ENCODE measurements at places on chromosomes 11 and 22.

- no peak for DNase-seq
These were observed 36.9 kb downstream of the MOB2 start for GRCh38 chr11:1449490-1450243.

GRCh38 chr11:77147668-77148321, 19.7 kb downstream of the MYO7A start:
- no peak for DNase-seq

DNA sequence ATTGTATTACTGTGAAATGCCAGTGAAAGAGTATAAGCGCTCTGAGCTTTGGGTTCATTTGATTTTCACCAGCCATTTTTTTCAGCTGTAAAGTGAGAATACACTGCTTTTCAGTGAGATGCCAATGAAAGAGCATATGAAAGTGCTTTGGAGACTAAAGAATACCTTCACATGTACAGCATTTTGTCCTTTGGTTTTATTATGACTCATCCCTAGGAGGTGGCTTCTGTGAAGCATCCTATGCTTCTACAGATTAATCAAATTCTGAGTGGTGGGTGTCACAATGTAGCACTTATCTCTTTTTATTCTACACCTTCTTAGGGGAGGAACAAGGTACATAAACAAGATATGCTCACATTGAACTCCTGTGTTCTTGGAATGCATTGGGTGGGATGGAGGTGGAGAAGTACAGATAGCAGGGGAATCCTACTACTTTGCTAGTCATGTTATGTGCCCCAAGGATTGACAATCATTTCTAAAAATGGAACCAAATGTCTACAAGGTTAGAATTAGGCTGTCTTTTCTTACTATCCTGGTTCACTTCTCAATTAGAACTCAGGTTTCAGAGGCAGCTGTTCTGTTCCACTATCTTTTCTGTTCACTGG, 18.7 kb downstream of the TRIM44 start:
- DNase-seq, result no peak

DNA sequence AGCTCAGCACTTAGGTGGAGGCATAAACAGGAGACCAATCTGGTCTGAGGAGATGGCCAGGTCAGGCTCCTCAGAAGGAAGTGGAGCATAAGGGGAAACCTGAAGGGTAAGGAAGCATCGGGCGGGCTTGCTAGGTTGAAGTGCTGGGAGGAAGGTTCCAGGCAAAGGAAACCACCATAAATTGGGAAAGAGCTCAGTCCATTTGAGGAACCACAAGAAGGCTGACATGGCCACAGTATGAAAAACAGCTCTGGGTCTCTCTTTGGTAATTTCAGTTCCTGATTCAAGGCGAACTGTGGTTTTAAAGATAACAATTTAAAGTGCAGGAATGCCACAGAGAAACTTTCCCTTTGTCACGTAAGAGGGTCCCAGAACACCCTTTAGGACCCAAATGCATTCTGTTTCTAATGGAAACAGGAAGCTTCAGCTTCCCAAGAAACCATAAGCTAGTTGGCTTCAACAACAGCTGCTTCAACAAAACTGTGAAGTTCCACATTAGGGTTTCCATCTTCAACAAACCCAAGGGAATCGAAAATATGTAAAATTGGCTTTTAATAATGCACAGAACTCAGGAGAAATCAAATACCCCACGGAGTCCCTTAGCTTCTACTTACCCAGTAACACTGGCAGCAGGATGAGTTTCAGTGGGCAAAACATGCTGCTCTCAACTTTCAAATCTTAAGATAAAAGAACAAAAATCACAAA, 10.4 kb downstream of the JAML start:
- DNase-seq, result no peak

GRCh38 chr22:41491374-41492100, 22.6 kb downstream of the ACO2 start:
- DNase-seq, result no peak

- no peak for DNase-seq
These were observed 9.7 kb downstream of the FXYD2 start for GRCh38 chr11:117814766-117815261.

DNA sequence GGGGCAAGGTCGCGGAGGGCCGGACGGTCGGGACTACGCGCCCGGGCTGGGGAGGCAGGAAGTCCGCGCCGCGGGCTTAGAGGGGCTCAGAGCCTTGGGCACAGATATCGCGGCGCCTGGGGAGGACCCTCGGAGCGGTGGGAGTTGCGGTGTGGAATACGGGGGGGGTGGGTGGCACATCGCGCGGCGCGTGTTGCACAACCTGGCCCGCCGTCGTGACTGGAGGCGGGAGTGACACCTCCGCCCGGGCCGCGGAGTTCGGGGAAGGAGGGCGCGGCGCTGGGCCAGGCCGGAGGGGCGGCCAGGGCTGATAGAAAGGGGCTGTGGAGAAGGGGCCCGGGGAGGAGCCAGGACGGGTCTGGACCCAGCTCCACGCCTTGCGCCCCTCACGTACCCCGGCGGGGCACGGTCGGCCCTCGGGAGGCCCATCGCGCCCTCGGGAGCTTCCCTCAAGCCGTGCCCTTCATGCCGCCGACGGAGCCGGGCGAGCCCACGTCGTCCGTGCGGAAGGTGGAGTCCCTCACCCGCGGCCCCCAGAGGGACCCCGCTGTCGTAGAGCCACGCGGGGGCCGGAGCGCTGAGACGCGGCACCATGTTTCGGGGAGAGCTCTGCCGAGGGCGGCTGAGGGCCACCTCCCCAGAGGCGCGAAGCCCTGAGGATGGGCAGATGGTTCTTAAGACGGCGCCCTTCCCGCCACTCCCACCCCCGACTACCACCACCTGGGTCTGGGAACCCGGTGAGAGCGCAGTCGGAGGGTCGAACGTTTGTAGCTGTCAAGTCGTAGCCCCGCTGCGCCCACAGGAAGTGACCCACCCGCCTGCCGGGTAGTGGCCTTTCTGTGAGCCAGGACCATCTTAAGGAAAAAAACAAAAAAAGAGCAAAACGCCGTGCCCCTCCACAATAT, 729 bp downstream of the IL17RA start:
- no peak for DNase-seq

- no peak for DNase-seq
These were observed 17.2 kb downstream of the KIAA1671 start for GRCh38 chr22:24969560-24970301.

GRCh38 chr11:877565-877964, 33.0 kb downstream of the CHID1 start:
- no peak for DNase-seq

GRCh38 chr22:38124236-38124974, 13.9 kb upstream of the BAIAP2L2 start:
- no peak for DNase-seq

DNA sequence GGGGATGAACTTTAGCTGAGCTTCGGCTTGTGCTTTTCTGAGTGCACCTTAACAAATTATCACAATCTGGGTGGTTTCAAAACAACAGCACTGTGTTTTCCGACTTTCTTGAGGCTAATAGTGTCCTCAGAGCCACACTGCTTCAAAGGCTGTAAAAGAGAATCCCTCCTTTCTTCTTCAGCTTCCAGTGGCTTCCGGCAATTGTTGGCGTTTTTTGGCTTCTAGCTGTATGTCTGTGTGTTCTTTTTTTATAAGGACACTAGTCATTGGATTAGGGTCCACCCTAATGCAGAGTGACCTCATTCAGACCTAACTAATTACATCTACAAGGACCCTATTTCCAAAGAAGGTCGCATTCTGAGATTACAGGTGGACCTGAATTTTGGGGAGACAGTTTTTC, 30.6 kb downstream of the KIAA1671 start:
- DNase-seq, result no peak

DNA sequence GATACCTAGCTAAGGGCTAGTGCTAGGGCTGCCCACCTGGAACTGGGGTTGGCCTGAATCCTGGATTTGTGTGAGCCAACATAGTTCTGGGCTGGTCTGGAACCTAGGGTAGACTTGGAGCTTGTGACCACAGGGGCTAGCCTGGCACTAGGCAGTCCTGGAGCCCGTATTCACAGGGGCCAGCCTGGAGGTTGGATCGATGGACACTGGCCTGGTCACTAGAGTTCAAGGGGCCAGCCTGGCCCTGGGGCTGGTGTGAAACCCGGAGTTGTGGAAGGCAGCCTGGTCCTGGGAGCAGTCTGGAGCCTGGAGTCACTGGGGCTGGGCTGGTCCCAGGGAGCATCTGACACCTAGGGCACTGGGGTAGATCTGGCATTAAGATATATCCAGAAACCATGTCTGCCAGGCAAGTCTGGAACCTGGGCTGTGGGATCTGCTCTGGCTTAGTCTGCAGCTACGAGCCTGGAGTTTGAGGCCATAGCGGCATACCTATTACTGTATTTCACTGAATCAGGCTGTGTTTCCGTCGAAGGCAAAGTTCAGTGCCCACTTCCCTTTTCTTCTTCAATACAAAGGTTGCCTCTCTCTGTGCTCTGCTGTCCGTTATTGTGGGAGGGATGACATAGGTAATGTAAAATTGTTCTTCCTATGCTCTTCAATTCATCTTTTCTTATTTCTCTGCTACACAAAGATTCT, 9.1 kb upstream of the GLYATL1B start:
- DNase-seq, result no peak

DNA sequence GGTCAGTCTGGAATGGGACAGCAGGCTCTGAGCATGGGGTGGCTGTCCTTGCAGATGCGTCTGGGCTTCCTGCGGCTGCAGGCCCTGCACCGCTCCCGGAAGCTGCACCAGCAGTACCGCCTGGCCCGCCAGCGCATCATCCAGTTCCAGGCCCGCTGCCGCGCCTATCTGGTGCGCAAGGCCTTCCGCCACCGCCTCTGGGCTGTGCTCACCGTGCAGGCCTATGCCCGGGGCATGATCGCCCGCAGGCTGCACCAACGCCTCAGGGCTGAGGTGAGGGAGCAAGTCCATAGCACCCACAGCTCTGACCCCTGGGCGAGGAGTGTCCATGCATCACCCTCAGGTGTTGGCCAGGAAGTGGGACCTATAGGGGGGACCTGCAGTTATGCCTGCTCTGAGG, 51.6 kb downstream of the MYO7A start:
- no peak for DNase-seq

GRCh38 chr22:41448189-41448808, 1.7 kb upstream of the TOB2 start:
- DNase-seq, result peak; percentile 90

DNA sequence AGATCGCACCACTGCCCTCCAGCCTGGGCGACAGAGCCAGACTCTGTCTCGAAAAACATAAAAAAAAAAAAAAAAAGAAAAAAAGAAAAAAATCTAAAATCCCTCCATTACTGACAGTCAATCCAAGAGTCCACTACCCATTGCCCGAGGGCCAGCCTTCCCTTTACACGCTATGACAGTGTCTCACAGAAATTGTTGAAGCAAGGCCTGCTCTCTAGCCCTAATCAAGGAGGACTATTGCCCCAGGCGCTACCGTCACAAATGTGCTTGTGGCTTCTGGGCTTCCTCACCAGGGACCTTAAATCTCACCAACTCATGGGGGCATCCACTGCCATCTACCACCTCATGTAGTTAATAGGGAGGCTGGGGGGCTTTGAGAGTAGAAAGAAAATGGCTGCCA, 49.9 kb downstream of the UBASH3B start:
- DNase-seq, result no peak

DNA sequence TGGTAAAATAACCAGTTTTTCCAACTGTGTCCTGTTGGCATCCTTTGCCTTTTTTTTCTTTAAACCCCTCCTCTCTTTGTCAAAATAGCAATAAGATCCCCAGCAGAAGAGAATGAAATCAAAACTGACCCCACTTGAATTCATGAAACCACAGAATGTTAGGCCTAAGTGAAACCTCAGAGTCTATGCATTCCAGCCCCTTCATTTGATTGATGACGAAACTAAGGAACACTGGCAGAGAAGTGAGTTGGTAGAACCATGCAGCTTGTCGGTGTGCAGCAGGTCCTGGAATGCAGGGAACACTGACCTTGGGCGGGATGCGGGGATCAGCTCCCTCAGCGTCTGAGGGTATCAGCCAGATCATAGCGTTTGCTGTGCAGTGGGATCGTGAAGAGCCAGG, 57.5 kb downstream of the GRK3 start:
- no peak for DNase-seq

- DNase-seq, result no peak
These were observed 971 bp downstream of the TUBGCP6 start for GRCh38 chr22:50243685-50244419.

- no peak for DNase-seq
These were observed 27.7 kb upstream of the RAB1B start for GRCh38 chr11:66240781-66241136.

DNA sequence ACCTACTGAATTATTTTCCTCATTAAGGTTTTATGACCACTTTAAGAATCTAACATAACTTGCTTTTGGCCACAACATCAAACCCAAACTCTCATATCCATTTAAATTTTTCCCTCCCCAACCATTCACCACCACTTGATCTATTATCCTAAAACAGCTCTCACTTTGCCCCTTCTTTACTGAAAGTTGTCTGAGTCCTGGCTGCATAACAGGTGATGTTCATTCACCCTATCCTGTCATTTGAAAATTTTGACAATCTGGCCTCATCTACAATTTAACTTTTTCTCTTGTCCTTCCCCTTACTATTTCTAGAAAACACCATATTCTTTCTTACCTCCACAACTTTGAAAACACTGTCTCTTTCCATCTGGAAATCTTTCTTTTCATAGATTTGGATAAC, 89.3 kb downstream of the BDNF start:
- DNase-seq, result no peak

- DNase-seq, result no peak
These were observed 31.8 kb downstream of the CAPN1 start for GRCh38 chr11:65213322-65214211.

- no peak for DNase-seq
These were observed 94.9 kb downstream of the C11orf91 start for GRCh38 chr11:33605703-33606102.

- no peak for DNase-seq
These were observed 35.9 kb downstream of the CTSC start for GRCh38 chr11:88301488-88302140.

DNA sequence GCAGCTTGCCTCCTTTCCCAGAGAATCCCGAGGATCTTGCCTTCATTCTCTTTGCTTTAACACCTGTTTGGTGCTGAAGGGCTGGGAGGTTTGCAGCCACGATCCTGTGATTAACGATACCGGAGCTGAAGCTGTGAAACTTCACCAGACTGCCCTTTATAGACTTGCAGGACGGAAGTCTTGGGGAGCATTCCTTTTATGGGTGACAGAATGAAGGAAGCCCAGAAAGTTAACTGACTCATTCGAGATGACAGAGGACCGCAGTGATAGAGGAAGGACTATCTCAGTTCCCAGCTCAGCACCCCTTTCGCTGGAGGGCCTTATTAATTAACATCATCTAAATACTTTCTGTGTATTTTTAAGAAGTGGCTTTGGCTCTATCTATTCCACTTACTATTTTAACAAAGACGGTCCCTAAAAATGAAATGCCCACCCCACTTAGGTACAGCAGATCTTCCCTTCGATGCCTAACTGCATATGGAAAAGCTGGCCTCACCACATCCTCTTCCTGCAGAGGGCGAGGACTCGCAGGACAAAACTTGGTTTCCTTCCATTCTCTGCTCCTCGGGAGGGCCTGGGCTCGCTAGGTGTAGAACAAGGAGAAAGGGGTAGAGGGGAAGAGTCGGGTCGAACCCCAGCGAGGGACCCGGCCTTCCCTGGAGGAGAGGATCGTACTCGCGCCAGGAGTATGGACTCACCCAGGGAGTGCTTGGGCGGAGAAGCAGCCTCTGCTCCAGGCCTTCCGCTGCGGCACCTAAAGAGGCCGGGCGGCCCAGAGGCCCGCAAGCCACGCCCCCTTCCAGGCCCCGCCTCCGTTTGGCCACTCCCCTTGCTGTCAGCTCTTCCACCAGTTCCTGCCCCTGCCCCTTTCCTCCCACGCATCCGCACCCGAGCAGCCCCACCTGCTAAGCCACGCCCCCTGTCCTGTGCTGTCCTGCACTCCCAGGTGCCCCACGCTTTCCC, 30.7 kb upstream of the USP47 start:
- no peak for DNase-seq

Measured in NCI-H2081 treated with DMSO at 0.1 percent for 48 hours (cell line).